ENCODE measurements at places on chromosomes 4 and X.

GRCh38 chr4:102444752-102445151, 56.4 kb upstream of the NFKB1 start:
- no peak for DNase-seq

DNA sequence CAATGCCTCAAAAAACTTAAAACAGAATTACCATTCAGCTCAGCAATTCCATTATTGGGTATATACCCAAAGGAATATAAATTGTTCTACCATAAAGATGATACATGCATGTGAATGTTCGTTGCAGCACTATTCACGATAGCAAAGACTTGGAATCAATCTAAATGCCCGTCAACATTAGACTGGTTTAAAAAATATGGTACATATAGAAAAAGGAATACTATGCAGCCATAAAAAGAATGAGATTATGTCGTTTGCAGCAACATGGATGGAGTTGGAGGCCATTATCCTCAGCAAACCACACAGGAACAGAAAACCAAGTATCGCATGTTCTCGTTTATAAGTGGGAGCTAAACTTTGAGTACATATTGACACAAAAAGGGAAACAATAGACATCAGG, 10.9 kb upstream of the SYNPO2 start:
- no peak for DNase-seq

DNA sequence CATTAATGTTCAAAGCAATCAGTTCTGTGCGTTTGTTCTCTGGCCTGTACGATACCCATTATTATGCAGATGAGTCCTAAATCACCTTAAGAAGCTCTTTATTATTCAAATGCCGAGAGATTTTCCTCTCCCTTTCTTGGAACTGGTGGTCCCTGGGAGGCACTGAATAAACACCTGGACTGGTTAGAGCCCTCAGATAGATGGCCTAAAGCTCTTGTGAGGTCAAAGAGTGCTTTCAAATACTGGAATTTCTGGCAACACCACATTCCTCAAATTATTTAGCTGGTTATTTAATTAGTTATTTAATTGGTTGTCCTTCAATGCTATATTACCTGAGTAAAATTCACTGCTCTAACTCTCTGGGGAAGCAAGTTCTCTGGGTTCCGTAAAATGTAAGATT, 3.0 kb downstream of the ARHGEF38 start:
- DNase-seq, result no peak

GRCh38 chr4:145891958-145892357, 46.7 kb downstream of the ZNF827 start:
- DNase-seq, result no peak

DNA sequence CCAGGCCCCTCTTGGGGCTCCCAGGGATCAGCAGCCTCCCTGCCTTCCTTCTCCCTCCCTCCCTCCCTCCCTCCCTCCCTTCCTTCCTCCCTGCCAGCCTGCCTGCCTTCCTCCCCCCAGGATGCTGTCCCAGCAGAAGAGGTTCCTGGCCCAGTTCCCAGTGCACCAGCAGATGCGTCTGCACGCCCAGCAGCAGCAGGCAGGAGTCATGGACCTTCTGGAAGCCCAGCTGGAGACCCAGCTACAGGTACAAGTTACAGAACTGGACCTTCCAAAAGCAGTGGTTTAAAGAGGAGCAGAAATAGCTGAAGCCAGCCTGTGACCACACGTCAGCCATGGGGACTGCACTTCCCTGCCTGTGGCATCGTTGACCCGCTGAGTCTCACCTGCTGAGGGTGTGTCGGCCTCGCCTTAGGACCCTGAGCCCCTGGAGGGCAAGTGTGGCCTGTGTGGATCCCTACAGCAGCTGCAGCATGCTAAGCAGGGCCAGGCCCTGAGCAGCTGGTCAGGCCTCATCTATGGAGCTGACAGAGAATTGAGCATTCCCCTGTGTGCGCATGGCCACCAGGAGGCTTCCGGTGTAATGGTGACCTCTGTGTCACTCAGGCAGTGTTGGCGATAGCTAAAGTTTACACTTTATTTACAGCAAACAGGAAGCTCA, 84.7 kb downstream of the CRMP1 start:
- no peak for DNase-seq

- no peak for DNase-seq
Measured at GRCh38 chr4:13178621-13179020, 305.5 kb downstream of the RAB28 start.

DNA sequence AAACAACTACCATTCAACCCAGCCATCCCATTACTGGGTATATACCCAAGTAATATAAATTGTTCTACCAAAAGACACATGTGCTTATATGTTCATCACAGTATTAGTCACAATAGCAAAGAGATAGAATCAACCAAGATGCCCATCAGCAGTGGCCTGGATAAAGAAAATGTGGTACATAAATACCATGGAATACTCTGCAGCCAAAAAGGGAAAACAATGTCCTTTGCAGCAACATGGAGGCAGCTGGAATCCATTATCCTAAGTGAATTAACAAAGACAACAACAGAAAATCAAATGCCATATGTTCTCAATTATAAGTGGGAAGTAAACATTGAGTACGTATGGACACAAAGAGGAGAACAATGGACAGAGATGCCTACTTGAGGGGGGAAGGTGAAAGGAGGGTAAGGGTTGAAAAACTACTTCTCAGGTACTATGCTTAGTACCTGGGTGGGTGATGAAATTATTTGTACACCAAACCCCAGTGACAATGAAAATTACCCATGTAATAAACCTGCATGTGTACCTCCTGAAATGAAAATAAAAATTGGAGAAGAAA, 632.1 kb upstream of the AADAT start:
- no peak for DNase-seq

- DNase-seq, result no peak
Measured at GRCh38 chr4:93646233-93646930, 182.2 kb upstream of the ATOH1 start.

- DNase-seq, result no peak
Measured at GRCh38 chr4:156413239-156414135, 459.8 kb upstream of the CTSO start.

DNA sequence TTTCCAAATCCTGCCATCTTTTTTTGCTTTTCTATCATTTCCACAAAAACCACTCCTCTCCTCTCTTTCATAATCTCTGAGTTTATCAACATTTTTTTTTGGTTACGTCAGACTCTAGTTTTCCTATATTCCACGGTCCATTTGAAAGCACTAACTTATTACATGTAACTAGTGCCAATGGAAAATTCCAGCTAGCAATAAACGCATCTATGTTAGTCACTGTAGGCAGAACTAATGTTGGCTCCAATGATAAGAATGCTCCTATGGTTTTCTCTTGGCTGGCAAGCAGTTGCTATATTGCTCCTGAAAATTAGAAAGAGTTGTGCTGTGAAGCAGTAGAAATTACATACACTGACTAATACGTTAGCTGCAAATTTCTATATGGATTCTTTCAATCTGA, 634.6 kb upstream of the FTHL17 start:
- DNase-seq, result no peak

GRCh38 chrX:106932492-106932923, 12.3 kb downstream of the CLDN2 start:
- DNase-seq, result no peak

GRCh38 chr4:55830048-55830447, 10.5 kb downstream of the EXOC1L start:
- no peak for DNase-seq

GRCh38 chr4:89259301-89260028, 48.1 kb downstream of the GPRIN3 start:
- DNase-seq, result no peak

DNA sequence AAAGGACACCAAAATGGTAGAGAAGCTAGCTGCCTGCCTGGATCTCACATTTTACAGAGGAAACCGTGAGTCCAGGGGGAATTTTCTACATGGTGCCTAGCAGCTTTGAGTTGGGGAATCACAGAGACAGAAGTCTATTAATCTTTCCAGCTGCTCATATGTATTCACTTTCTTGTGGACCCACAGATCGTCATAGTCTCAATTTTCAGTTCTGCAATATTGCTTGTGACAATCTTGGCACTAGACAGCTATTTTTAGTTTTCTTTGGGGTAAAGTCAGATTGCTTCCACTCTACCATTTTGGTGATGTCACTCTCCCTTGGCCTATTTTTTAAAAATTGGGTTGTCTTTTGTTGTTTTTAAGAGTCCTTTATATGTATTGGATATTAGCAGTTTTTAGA, 233.4 kb upstream of the STK26 start:
- DNase-seq, result no peak

GRCh38 chrX:78934866-78935265, 10.3 kb upstream of the P2RY10 start:
- no peak for DNase-seq

- DNase-seq, result no peak
Measured at GRCh38 chrX:153922932-153923857, 2.9 kb downstream of the ARHGAP4 start.

- no peak for DNase-seq
Measured at GRCh38 chr4:53656421-53656981, 65.2 kb upstream of the LNX1 start.

DNA sequence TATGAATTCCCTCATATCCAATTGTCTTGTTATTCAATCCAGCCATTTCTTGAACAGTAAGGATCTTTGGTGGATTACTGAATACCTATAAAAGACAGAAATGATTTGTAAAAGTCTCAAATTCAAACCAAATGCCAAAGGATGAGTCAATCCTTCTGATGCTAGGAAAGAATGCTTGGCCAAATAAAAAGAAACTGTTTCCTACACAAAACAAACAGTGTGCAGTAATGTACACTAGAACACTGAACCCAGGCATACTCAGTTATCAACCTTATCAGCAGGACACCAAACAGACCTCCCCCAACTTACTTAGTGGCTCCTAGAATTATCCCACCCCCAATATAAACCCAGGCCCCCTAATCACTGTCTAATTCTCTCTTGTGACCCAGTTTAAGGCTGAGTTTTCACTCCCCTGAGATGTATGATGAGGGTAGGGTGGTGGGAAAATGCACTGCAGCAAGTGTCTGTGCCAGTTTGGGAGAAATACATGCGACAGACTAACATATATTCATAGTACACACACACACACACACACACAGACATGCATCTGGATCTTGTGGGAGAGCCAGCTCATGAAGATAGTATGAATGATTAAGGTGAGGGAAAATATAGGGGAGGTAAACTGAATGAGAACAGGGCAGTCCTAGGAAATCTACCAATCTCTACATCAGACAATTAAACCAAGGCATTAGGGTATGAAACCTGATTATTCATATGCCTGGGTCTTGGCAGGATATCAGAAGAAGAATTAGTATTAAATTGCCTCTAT, 35.0 kb downstream of the CLDN2 start:
- DNase-seq, result no peak

DNA sequence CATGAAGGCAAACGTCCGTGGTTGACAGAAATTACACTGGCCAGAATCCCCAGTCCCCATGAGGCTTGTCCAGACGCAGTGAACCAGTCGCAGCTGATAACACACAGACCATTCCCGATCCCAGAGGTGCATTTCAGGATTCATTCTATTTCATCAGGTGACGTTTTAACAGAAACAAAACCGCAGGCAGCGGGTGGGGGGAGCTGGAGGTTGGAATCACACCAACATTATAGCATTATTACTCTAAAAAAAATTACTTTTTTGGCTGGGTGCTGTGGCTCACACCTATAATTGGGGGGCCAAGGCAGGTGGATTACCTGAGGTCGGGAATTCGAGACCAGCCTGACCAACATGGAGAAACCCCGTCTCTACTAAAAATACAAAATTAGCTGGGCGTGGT, 25.2 kb downstream of the NOP14 start:
- no peak for DNase-seq

GRCh38 chrX:830532-830931, 199.9 kb downstream of the SHOX start:
- no peak for DNase-seq

DNA sequence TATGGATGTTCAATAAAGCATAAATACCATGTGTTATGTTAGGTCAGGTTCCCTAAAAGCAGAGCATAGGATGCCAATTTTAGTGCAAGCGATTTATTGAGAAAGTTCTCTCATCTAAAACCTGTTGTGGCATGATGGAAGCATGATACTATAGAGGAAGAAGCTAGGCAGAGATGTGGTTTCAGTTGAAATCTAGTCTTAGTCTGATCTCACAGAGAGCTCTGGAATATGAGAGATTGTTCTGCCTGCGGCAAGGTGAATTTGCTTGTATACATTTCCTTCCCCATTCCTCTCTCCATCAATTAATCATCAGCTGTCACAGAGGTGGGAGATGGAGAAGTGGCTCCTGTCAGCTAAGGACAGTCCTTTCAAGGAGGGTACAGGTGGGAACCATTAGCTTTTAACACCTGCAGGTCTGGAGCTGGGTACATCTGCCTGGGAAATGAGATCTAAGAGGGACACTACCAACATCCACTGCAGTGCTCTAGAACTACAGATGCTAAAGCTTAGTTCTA, 252.4 kb downstream of the CFAP299 start:
- no peak for DNase-seq

DNA sequence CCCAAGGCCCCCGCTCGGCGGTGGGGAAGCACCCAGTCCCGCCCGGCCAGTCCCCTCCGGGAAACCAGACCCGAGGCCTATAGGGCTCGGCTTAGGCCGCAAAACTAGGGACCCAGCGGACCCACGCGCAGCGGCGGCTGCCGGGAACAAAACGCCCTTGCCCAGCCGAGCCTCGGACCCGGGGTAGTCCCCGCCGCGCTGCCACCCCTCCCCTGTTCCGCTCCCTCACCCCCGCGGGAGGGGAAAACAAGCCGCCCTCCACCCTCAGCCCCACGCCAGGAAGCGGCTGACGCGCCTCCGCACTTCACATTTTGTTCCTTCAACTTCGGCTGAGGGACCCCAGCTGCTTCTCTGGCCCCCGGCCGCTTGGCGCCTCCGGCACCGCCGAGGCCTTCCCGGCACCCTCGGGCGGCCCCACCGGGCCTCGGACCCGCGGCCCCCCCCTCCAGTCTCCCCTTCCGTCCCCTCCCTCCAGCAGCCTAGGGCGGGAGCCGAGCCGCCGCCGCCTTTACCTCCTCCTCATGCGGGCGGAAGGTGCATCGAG, 694 bp downstream of the PDS5A start:
- peak; percentile 36 for DNase-seq

DNA sequence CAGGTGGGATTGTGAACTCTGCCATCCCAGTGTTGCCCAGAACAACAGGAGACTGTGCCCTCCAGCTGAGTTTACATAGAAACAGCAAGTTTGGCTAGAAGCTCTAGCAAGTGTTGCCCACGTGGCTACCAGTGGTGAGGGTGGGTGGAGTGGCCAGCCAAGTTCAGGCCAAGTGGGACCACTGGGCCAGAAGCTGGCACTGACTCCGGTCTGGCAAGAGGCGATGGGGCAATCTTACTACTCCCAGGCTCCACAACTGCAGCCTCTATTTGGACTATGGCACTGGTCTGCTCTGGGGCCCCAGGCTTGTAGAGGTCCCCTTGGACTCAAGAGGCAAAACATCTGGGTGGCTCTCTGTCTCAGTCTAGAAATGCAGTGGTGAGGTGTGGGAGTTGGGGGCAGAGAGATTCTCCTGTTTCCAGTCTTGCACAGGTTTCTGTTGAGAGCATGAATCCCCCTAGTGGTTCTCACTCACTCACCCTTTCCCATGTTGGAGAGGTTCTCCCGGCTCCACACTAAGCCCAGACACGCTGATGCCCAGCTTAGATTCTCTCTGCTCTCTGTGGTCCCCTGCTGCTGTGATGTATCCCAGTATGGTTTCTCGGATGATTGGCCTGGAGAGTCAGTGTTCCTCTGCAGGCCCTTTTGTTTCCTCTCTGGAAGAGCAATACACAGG, 615.3 kb downstream of the PDHA2 start:
- no peak for DNase-seq

- DNase-seq, result no peak
Measured at GRCh38 chr4:148349153-148349552, 93.1 kb downstream of the NR3C2 start.

- DNase-seq, result no peak
Measured at GRCh38 chr4:159210975-159211374, 108.1 kb downstream of the RAPGEF2 start.

All from immature natural killer cell (primary cell).